Activated T-cell treated with anti-CD3 and anti-CD28 coated beads, Interleukin-2, amount 50 U/mL, for 4 hours (primary cell): ENCODE measurements at places on chromosomes 11 and 22.

GRCh38 chr11:100715165-100715761, 28.2 kb downstream of the ARHGAP42 start:
- no peak for DNase-seq

GRCh38 chr11:19595840-19596751, 116.5 kb upstream of the NAV2 start:
- no peak for DNase-seq

GRCh38 chr11:10401256-10401655, 53.8 kb upstream of the AMPD3 start:
- no peak for DNase-seq

DNA sequence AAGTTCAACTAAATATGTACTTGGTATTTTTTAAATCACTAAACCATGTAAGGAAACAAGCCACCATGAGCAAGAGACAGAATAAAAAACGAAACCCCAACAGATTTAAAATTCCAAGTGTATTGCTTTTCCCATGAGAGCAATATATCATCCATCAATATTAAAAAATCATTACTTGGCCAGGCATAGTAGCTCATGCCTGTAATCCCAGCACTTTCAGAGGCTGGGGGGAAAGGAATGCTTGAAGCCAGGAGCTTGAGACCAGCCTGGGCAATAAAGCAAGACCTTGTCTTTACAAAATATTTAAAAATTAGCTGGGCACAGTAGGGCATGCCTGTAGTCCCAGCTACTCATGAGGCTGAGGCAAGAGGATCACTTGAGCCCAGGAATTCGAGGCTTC, 190.8 kb downstream of the TTC28 start:
- no peak for DNase-seq

- peak; percentile 23 for DNase-seq
These were observed 5.3 kb downstream of the ADA2 start for GRCh38 chr22:17213976-17214375.

- peak; percentile 69 for DNase-seq
These were observed 1.8 kb upstream of the MARK2 start for GRCh38 chr11:63837027-63837688.

DNA sequence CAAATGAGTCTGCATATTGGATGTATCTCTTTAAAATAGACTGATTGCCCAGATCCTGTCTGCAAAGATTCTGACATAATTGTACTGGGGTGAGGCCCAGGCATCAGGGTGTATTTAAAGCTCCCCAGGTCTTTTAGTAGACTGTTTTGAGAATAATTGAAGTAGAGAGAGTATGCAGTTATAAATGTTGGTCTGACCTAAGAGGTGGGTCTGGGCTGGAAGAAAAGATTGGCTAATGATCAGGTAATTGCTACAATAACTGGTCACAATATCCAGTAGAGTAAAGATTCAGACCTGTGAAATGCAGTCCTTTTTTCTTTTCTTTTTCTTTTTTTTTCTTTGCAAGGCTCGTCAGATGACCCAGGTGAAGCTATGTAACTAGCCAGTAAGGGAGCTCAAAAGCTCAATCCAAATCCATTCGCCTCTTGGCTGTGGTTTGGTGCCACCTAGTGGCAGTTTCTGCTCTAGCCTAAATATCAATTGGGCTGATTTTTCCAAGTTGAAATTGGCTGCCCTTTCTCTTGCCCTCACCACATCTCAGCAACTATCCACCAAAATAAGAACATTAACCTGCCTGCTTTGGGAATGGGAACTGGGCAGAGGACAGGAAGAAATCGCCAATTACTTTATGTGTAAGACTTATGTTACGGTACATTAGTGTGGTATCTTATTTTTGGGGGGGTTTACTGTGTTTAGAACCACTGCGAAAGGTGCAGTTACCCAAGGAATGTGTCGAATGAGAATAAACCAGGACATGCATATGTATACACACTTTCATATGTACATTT, 45.9 kb downstream of the ZNF143 start:
- DNase-seq: peak; percentile 72

- no peak for DNase-seq
These were observed 1.5 kb downstream of the FEZ1 start for GRCh38 chr11:125494561-125494960.

GRCh38 chr11:126874831-126875230, 125.7 kb downstream of the KIRREL3 start:
- no peak for DNase-seq

DNA sequence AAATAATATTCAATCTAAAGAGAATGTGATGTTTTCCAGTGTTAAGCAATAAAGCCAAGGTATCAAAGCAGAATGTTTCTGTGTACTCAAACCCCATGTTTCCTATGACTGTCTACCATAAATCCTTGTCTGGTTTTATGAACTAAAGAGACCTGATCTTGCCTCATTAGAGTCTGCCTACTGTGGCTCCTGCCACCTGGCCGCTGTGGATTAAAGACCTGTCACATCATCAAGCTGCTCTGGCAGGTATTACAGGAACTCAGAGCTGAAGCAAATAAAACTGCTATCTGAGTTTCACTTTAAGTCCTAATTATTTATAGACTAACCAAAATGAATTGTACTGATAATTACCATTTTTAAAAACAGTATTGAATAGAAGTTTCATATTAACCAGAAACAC, 207.8 kb upstream of the CCDC90B start:
- DNase-seq: no peak
